CD4-positive, alpha-beta T cell treated with Interferon alpha-2 for 1 hour (primary cell): ENCODE measurements at places on chromosomes 16 and 17.

DNA sequence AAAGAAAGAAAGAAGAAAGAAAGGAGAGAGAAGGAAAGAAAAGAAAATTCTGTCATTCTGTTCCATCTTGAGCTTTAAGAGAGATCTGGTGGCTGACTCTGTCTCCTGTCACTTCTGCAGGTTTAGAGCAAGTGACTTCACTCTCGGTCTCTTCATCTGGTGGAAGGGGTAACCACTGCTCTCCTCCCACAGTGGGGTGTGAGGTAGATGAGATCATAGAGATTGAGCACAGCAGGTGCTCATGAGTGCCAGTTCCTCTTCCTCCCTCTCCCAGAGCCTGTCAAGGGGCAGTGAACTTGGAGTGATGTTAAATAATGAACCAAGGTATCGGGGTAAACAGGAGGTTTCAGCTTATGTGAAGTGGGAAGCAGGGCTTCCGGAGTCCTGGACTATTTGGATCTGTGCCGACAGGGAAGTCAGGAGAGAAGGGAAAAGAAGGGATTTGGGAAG is 47.7 kb downstream of the BEAN1 start:
- peak; percentile 64 for DNase-seq

GRCh38 chr17:79444198-79444597 is 166.7 kb downstream of the RBFOX3 start:
- no peak for DNase-seq

DNA sequence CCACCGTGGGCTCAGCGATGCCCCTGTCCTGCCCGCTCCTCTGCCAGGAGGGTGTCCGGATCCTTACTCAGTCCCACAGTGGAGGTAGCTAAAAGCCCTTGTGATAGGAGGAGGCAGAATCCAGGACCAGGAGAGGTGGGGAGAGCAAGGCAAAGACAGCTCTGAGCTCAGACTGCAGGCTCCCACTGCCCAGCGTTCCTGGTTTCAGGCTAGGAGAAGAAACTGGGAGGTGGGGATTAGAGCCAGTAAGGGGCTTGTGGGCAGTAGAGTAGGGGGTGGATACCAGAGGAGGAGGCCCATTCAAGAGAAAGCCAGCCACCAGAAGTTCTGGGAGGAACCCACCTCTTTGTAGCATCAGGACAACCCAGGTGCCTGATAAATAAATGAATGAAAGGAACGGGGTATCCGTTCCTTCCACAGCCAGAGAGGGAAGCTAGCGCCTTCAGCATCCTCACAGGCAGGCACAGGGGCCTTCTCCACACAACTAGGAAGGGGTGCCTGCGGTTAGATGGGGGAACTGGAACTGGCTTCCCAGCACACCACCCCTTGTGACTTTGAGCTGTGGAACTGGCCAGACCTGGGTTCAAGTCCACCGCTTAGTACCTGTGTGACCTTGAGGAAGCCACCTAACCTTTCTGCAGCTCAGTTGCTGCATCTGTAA is 2.3 kb downstream of the IL21R start:
- no peak for DNase-seq

DNA sequence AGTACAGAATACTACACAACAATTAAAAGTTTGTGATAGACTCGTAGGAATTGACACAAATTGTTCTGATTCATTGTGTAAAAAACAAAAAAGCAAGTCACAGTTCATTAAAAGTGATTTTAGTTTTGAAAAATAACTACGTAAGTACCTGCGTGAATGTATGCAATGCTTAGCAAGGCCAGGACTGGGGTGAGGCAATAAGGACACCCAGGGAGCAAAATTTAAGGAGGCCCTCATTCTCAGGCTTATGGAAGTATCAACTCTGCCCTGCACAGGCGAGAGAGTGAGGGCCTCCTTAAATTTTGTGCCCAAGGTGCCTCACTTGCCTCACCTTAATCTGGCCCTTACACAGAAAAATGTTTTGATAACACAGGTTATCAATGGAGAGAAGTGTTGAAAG is 31.4 kb downstream of the NOG start:
- DNase-seq = no peak

DNA sequence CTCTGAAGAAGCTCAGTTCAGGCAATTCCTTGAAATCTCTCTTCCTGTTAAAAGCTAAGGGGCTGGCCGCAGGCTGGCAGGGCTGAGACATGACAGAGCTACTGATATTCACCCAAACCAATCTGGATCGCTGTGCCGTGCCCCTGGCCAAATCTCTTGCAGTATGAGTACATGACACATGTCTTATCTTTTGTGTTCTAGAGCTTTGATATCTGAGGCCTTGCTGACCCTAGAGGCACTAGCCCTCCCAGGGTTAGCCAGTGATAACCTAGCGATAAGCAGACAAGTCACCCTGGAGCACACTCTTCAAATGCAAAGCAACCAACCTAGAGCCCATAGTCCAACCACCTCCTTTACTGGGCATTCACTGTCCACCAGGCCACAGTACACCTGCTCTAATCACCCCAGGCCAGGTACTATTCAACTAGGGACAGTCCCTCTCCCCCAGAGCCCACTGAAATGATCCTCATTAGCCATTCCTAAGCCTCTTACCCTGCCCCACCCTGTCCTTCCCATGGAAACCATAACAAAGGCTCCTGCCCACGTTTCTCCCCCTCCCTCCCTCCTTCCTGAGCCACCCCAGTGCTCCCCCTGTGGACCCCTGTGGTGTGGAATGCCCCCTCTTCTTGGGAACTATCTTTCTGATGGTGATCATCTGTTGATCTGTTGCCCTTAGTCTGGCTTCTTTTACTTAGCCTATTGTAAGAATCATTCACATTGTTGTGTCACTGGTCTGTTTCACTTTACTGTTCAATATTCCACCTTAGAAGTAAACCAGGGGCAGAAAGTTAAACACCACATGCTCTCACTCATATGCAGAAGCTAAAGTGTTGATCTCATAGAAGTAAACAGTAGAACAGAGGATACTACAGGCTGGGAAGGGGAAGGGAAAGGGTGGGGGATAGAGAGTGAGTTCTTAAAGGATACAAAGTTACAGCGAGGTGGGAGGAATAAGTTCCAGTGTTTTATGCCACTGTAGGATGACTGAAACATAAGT is 52.5 kb downstream of the TEKT5 start:
- DNase-seq = no peak

- DNase-seq = no peak
These were observed 10.9 kb downstream of the ACLY start for GRCh38 chr17:41907633-41908539.

- DNase-seq = no peak
These were observed 24.0 kb downstream of the DUSP14 start for GRCh38 chr17:37513711-37514110.

GRCh38 chr17:67659028-67659427 is 58.7 kb upstream of the NOL11 start:
- no peak for DNase-seq

DNA sequence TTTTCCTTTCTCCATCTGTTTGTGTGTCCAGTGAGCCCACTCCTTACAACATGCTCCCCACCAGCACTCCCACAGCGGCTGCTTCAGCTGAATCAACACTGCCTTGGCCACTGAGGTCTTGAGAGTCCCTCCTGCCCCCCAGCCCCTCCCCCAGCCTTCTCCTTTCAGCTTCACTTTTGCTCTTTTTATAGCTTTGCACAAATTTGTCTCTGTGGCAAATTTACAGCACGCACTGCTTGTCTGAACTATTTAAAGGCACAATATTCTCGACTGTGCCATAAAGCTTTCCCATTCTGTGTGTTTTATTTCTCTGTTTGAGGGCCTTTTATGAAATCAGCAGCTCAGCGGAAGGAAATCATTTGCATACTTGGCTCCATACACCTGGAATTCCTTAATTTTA is 579.3 kb downstream of the TOX3 start:
- DNase-seq = no peak

DNA sequence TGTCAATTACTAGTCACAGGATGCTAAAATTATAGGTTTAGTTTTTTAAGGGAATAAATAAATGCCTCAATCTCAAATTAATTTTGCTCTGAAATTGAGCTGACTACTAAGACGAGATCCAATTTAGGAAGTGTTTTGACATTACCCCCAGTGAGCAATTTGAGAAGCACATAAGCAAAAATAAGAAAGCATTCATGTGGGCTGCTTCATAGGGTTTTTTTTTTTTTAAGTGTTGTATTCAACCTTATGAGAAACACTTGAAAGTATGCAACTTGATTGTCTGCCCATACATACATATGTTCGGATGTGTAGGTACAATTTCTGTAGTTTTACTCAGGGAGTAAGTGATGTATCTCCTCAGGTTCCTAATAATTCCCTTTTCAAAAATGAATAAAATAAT is 77.6 kb downstream of the PRKCA start:
- DNase-seq = no peak

DNA sequence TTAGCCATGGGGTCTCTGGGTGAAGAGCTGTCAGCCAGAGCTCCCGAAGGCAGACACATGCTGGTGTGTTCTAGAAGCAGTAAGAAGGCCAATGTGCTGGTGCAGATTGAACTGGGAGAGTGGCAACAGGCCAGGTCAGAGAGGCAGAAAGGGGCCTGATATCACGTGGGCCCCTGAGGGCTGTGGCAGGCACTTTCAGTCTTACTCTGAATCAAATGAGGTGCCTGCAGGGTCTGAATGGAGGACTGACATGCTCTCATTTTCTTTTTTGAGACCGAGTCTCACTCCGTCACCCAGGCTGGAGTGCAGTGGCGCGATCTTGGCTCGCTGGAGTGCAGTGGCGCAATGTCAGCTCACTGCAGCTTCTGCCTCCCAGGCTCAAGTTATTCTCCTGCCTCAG is 293.8 kb downstream of the ABCC12 start:
- DNase-seq = no peak

- DNase-seq = no peak
These were observed 138.5 kb upstream of the TBX2 start for GRCh38 chr17:61261001-61261637.

DNA sequence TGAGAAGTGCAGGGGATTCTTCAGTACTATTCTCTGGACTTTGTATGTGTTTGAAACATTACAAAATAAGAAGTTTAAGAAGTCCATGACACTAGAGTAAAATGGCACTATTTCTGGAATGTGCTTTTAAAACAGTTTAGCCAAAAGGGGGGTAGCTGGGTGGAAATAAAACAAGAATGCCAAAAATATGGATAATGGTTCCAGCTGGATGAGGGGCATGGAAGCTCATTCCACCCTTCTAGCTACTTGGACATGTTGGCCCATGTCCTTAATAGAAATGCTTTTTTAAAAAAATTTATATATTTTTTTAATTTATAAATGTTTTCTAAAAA is 13.1 kb downstream of the ZC3H7A start:
- no peak for DNase-seq

- DNase-seq = no peak
These were observed 6.6 kb downstream of the COX6A2 start for GRCh38 chr16:31421587-31421986.

GRCh38 chr17:1557355-1558095 is 5.1 kb downstream of the PITPNA start:
- DNase-seq = no peak

DNA sequence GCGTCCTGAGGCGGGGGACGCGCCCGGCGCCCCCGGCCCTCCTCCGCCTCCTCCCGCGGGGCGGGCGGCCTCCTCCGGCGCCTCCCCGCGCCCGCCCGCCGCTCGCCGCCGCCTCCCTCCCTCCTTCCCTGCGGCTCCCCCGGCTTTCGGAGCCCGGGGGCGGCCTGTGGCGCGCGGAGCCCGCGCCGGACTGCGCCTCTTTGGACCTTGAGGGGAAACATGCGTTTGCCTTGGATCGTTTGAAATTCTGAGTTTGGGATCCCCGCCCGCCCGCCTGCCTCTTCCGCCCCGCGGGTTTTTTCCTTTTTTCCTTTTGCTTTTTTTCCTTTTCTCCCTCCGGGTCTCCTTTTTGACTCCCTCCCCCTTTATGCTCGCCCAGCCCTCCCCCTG is 390 bp downstream of the ZNRF1 start:
- DNase-seq = no peak

DNA sequence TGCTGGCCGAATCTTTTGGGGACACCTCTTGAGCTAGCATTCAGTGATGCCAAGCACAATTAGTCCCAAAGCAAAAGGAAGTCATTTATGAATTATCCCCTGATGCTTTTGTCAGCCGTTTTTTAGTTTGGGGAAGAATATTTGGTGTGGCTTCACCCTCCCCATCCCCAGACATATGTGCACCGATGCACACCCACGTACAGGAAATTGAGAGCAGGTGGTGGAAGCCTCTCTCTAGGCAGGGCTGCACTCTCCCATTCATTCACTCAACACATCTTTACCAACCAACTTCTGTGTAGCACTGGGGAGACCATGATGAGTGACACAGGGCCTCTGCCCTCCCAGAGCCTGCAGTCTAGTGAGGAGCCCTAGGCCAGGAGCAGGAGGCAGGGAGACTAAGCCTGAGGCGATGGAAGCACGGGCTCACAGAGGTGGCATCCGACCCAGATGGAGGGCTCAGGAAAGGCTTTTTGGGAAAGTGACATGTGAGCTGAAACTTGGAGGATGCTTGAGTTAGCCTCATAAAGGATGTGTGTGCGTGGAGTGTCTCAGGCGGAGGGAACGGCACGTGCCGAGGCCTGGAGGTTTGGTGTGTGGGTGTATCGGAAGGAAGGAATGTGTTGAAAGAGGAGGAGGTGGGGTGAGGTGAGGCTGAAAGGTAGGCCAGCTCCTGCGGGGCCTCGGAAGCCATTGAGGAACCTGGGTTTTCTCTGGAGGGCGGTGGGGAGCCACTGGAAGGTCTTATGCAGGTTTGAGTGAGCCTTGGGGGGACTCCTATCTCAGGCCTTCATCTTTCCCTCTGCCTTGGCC is 43.8 kb downstream of the PSME3IP1 start:
- peak; percentile 27 for DNase-seq

DNA sequence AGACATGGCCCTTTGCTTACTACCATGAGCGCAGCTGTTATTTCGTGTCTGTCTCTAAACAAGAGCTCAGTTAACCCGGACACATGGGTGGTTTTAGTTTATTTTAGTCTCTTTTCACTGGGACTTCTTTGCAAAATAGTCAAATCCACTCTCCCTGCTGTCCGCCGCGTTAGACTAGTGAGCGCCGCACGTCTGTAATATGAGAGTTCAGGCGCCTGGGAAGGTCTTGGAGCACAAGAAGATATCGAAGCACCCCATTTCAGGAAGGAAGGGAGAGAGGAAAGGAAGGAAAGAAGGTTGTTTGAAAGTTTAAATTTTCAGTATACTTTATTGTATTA is 111.0 kb upstream of the CHMP6 start:
- no peak for DNase-seq

- peak; percentile 71 for DNase-seq
These were observed 14.7 kb upstream of the CTCF start for GRCh38 chr16:67547423-67548264.

GRCh38 chr17:37488607-37489196 is 989 bp upstream of the DUSP14 start:
- DNase-seq = peak; percentile 54

DNA sequence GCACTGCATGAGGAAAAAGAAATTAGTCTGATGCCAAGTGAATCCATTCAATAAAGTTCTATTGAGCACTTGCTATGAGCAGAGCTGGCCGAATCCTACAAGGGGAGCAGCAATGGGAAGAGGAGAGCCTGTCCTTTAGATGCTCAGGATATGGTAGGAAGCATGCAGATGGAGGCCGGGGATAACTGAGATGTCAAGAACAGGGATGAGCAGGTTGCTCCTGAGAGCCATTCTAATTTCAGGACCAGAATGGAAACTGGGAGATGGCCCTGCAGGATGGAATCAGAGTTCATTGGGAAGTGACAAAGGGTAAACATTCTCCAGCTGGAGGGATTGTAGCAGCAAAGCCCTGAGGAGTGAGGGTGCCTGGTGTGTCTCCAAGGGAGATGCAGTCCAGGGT is 88.0 kb downstream of the CBLN1 start:
- no peak for DNase-seq

- no peak for DNase-seq
These were observed 47.2 kb downstream of the TNRC6A start for GRCh38 chr16:24776501-24777220.
